ENCODE measurements at places on chromosomes 5 and 9.

DNA sequence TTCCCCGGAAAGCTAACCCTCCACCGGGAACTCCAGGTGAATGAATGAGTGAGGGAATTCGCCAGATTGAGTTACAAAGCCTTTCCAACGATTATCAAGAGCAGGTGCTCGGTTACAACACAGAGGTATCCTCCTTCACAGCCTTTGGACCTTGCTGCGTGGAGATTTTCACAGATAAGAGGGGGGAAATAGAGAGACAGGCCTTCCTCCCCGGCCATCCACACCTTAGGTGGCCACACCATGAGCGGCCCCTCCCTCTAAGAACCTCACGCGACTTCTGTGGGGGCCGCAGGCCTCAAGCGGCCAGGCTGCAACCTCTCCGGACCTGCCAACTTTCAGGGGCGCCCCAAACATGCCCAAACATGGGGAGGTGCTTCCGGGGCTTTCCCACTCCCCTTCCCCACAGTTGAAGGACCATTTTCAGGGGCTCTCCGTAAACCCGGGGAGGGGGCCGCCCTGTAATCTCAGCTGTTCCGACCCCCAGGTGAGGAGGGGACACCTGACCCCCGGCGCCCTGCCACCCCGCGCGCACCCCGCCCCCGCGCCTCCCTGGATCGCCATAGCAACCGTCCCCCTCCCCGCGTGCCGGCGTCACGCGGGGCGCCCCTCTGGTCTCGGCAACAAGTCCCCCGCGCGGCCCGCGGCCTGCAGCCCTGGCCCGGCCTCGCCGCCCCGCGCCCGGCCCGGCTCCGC is 603 bp downstream of the DENND1A start:
- DNase-seq: no peak

DNA sequence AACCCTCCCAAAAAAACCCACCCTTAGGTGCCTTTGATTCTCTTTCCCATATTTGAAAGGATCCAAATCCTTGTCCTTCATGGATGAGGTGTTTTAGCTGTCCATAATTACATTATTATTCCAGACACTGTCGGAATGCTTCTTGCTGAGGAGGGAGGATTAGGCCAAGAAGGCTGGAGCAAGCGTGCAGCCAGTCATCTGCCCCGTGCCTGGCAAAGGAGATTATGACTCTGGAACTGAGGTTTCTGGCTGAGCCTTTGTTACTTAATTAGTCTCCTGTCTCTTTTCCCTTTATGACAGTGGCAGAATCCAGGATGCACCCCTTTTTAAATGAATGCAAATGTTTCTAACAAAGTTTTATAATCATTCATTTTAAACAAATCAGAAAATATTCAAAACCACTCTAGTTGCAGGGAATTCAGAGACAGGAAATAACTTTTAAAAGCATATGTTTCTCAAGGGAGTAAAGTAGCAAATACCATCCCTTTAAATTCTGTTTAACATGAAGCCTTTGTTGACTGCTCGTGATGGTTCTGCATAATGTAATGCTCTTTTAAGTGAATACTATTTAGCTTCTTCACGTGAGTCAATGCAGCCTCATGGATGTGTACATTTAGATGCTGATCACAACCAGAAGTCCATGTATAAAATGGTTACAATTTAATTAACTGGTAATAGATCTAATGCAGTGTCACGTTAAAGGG is 69.8 kb downstream of the GALNT10 start:
- DNase-seq: no peak

DNA sequence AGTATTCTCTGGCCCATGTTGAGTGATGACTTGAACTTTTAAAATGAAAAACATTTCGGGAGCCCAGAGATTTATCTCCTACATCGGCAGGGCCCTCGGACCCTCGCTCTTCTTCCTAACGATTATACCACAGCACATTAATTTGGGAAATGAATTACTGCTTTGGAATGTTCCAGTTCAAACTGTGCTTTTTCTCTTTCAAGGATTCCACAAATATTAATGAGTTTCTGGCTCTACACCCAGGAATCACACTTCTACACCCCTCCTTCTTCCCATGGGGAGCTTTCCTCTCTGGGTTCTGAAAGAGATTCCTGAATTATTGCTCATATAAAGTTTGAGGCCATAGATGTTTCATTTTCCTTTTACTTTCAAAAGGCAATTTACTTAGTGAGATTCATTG is 41.2 kb downstream of the NSG2 start:
- DNase-seq: no peak

DNA sequence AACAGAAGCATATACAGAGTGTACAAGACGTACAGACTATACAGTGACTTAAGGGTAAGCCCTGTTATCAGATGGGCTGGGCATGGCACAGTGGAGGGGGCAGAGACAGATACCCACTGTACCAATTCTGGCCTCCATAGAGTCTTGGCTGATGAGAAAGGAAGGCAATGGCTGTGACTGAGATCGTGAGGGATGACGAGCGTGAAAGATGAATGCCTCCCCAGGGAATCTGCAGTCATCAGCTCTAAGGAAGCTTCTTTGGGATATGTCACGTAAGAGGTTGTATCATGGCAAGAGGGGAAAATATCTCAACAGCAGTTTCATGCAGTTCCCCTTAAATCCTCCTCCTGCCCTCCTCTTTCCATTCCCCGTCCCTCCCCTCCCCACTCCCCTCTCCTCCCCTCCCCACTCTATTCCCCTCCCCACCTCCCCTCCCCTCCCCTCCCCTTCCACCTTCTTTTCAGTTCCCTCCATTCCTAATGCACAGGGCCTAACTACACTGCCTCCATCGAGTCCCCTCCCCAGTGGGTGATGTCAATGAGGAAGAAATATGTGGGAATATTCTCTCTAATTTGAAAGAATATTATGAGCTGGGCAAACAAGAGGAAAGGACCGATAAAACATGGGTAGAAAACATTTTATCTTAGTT is 226.4 kb upstream of the DAP start:
- DNase-seq: no peak
